ENCODE measurements at places on chromosomes 4 and X. TPM values are rescaled to one million over a fixed set of nuclear protein-coding genes. Genes with fewer than 3 reads are reported as not detected.

Gene SEC24B
- 39.6 TPM for total RNA-seq

Gene TCEAL5
- 0.26 TPM for total RNA-seq

Gene SLITRK4
- total RNA-seq = not detected

Gene SERPINA7
- not detected for total RNA-seq

DNA sequence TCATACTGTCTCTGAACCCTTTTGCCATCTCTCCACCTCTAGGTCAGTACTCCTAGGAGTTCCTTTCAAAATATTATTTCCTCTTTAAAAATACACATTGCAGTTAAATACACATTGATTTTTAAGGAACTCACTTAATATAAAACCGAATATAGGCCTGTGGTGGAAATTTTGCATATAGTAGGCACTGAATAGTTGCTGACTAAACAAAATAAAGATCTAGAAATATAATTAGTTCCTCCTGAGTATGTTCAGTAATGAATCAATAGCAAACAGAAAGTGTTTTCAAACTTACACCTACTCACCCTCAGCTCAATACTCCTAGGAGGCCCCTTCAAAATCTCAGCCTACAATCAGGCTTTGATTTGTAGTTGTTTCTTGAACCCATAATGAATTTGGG is 61.5 kb downstream of the IGSF1 start:
- peaks cover 36% of the 10 kb centered on the region for H3K27me3 ChIP-seq
- DNase-seq = no peak
- H3K4me3 ChIP-seq = no peak overlapping the region
- no peak overlapping the region for H3K27ac ChIP-seq
- H3K4me1 ChIP-seq = no peaks in the 10 kb centered on the region
- H3K36me3 ChIP-seq = no peaks in the 10 kb centered on the region

- no peak overlapping the region for H3K27ac ChIP-seq
- no peak overlapping the region for H3K4me3 ChIP-seq
- no peaks in the 10 kb centered on the region for H3K4me1 ChIP-seq
- H3K27me3 ChIP-seq = no peaks in the 10 kb centered on the region
- no peak for DNase-seq
These were observed 19.0 kb downstream of the USP53 start for GRCh38 chr4:119231491-119231890.

DNA sequence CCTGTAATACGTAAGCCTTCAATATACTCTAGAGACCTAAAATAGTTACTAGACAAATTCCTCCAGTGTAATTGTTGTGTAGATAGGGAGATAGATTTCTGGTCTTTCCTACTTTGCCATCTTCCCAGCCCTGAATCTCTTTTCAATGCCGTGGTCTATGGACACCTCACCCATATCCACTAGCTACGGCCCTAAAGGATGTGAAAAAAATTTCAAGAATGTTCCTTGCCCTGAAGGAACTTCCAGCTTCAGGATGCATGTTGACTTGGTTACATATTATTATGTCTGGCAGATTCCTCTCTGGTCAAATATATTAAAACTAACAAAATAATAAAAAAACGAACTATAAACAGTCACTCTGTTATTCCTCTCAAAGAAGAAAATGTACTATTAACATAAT is 52.4 kb upstream of the TSPAN5 start:
- no peak overlapping the region for H3K27ac ChIP-seq
- H3K4me3 ChIP-seq = no peak overlapping the region
- DNase-seq = no peak
- H3K36me3 ChIP-seq = no peaks in the 10 kb centered on the region

DNA sequence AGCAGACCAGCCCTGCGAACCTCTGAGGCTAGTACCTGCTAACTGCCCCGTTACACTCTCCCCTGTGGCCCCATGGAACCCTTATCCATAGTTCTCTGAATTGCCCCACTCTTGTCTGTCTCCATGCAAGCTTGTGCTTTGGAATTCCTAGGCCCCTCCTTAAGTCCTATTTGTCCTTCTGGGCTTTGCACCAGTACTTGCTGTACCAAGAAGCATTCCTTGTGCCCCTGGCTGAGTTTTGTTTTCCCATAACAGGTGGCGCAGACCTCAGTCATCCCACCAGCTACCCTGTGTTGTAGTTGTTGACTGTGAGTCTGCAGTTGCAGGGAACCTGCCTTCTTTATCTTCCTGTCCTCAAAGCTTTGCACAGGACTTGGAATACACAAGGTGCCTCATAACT is 147.9 kb downstream of the AMMECR1 start:
- no peak overlapping the region for H3K4me3 ChIP-seq
- H3K27ac ChIP-seq = no peak overlapping the region
- DNase-seq = no peak
- H3K36me3 ChIP-seq = no peaks in the 10 kb centered on the region
- no peaks in the 10 kb centered on the region for H3K4me1 ChIP-seq

GRCh38 chr4:41043465-41043864 is 170.9 kb downstream of the APBB2 start:
- H3K36me3 ChIP-seq = no peaks in the 10 kb centered on the region
- no peaks in the 10 kb centered on the region for H3K27me3 ChIP-seq
- no peak overlapping the region for H3K4me3 ChIP-seq

DNA sequence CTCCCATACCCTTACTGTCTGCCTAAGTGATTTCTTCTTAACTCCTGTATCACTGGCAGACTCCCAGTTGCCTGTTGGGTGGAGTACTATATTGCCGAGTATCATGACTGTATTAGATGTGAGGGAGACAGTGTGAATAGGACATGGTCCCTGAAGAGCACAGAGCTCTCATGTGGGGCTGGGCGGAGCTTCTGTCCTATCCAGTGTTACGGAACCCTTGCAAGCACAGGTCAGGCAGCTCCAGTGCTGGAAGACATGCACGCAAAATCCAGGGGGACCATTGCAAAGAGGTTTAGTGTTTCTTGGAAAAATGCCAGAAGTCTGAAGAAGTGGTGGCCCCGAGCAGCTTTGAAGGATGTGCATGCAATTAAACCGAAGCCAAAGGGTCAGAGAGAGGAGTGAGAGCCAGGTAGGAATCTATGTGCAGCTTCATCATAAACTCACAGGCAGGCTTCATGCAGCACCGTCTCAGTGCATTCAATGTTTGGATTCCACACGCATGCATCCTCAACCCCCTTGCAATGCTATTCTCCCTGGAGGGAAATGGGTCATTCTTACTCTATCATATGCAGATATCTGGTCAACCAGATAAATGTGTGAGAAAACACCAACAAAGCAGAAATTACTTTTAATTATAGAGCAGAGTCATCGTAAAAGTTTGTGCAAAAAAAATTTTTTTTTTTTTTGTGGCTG is 49.7 kb upstream of the DHRSX start:
- no peaks in the 10 kb centered on the region for H3K27me3 ChIP-seq
- no peaks in the 10 kb centered on the region for H3K36me3 ChIP-seq
- no peak for DNase-seq
- no peak overlapping the region for H3K27ac ChIP-seq

GRCh38 chr4:89007338-89007939 is 49.5 kb downstream of the FAM13A start:
- H3K27me3 ChIP-seq = no peaks in the 10 kb centered on the region
- no peak overlapping the region for H3K27ac ChIP-seq
- H3K4me1 ChIP-seq = no peaks in the 10 kb centered on the region
- no peaks in the 10 kb centered on the region for H3K36me3 ChIP-seq
- no peak overlapping the region for H3K4me3 ChIP-seq

GRCh38 chr4:6926681-6927478 is 17.3 kb downstream of the TBC1D14 start:
- no peak overlapping the region for H3K27ac ChIP-seq
- H3K4me1 ChIP-seq = peaks cover 7% of the 10 kb centered on the region
- no peaks in the 10 kb centered on the region for H3K27me3 ChIP-seq
- H3K36me3 ChIP-seq = peaks cover 15% of the 10 kb centered on the region
- DNase-seq = peak; percentile 54

- H3K4me1 ChIP-seq = no peaks in the 10 kb centered on the region
- H3K27me3 ChIP-seq = no peaks in the 10 kb centered on the region
- DNase-seq = no peak
- no peak overlapping the region for H3K27ac ChIP-seq
These were observed 534.6 kb upstream of the FAM241A start for GRCh38 chr4:111610681-111611080.

- H3K36me3 ChIP-seq = no peaks in the 10 kb centered on the region
- H3K4me1 ChIP-seq = no peaks in the 10 kb centered on the region
- H3K4me3 ChIP-seq = no peak overlapping the region
- no peak overlapping the region for H3K27ac ChIP-seq
- DNase-seq = no peak
These were observed 103.8 kb upstream of the SORBS2 start for GRCh38 chr4:185915817-185916216.

DNA sequence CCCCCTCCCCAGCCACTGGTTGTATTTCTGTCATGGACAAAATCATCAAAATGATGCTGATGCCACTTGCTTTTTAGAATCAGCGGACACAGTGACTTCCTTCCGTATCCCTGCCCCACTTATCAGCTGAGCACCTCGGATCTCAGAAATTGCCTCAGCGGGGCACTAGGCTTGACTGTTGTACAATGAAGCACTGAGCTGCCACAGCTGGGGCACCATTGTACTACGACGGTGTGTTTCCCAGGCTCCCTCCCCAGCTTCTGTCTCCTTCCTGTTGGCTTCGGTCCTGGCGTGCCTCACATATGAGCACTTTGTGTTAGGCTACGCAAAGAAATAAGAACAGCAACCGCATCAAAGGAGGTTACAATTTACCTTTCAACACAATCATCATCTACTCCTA is 82.4 kb downstream of the F11 start:
- no peaks in the 10 kb centered on the region for H3K4me1 ChIP-seq
- DNase-seq = no peak
- no peak overlapping the region for H3K27ac ChIP-seq
- no peaks in the 10 kb centered on the region for H3K27me3 ChIP-seq

- no peak for DNase-seq
- H3K36me3 ChIP-seq = no peaks in the 10 kb centered on the region
- H3K4me3 ChIP-seq = no peak overlapping the region
- H3K4me1 ChIP-seq = peaks cover 5% of the 10 kb centered on the region
- no peaks in the 10 kb centered on the region for H3K27me3 ChIP-seq
- H3K27ac ChIP-seq = no peak overlapping the region
These were observed 2.7 kb downstream of the TMEM255A start for GRCh38 chrX:120308558-120308957.

DNA sequence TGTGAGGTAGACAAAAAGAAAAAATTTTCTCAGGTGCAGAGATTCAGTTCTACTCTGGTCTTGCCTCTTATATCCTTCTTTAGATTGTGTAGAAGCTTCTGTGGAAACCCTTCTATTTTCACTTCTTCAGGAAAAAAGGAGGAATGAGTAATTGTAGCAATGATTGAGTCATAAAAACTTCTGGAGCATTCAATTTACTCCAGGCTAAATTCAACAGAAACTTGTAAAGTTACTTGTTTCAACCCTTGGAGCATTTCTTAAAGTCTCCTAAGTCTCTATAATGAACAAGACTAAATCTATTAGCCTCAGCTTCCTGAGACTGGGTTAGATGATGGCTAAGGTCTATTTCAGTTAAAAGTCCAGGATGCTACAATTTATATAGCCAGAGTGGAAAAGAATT is 29.9 kb downstream of the BOD1L1 start:
- H3K36me3 ChIP-seq = peaks cover 36% of the 10 kb centered on the region
- no peak for DNase-seq
- no peaks in the 10 kb centered on the region for H3K4me1 ChIP-seq

GRCh38 chr4:186596346-186596745 is 41.0 kb upstream of the MTNR1A start:
- peaks cover 48% of the 10 kb centered on the region for H3K36me3 ChIP-seq
- H3K4me1 ChIP-seq = no peaks in the 10 kb centered on the region
- H3K27me3 ChIP-seq = no peaks in the 10 kb centered on the region

DNA sequence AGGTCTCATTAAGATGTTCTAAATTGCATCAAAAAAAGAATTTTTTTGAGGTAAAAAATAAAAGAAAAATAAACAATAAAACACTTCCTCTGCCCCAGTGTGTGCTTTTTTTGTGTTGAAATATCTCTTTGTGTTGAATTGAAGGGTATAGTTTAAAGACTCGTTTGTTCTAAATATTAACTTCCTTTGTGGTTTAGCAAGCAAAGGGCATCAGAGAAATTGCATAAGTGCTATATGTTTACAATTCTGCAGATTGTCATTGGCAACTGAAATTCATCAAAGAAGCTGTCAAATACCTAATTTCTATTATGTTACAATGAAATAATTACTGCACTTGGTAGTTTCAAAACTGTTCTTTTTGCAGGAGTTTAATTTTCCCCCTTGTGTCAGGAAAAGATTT is 260.5 kb downstream of the DKK2 start:
- no peaks in the 10 kb centered on the region for H3K4me1 ChIP-seq
- no peaks in the 10 kb centered on the region for H3K36me3 ChIP-seq
- H3K27ac ChIP-seq = no peak overlapping the region
- H3K27me3 ChIP-seq = no peaks in the 10 kb centered on the region
- DNase-seq = peak; percentile 11

DNA sequence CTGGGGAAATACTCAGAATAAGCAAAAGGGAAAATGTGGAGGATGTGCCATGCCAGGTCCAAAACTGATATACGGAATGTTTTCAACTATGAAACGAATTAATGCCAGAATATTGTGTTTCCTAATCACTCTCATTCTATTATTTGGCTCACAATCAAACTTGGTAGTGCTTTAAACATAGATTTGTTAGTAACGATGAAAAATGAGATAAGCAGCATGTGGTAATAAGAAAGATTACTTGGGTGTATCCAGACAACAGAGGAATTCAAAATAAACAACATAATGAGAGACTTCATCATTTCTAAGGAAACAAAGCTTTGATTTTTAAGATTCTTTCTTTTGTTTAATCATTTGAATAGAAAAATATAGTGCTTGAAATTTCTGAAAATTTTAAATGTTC is 237.3 kb downstream of the TACR3 start:
- DNase-seq = no peak
- H3K4me3 ChIP-seq = no peak overlapping the region
- H3K27me3 ChIP-seq = no peaks in the 10 kb centered on the region
- no peak overlapping the region for H3K27ac ChIP-seq

DNA sequence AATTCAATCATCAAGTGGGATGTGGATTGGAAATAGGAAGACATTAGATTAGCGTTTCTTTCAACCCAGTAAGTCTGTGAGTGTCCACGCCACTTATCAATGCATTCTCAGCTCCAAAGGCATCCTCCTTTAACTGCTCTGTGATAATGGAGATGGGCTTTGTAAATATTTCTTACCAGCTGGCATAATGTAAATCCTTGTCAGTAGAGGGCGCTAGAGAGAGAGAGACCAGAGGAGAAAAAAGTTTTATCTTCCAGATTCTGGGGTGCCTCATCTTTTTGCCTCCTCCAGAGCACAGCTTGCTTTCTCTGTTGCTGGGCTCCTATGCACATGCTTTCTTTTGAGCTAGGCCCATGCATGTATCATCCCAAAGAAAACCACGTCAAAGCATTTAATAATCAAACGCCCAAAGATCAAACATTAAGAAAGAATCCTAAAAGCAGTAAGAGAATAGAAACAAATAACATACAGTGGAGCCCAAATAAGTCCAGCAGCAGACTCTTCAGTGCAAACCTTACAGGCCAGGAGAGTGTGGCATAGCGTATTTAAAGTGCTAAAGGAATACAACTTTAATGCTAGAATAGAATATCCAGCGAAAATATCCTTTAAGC is 9.6 kb upstream of the MTMR1 start:
- no peaks in the 10 kb centered on the region for H3K4me1 ChIP-seq
- no peak overlapping the region for H3K4me3 ChIP-seq
- peak; percentile 72 for DNase-seq
- H3K27me3 ChIP-seq = no peaks in the 10 kb centered on the region
- H3K27ac ChIP-seq = no peak overlapping the region

- peaks cover 7% of the 10 kb centered on the region for H3K4me1 ChIP-seq
- H3K27me3 ChIP-seq = no peaks in the 10 kb centered on the region
- peak; percentile 47 for DNase-seq
- H3K4me3 ChIP-seq = no peak overlapping the region
These were observed 79.4 kb downstream of the NLGN4X start for GRCh38 chrX:6149060-6149872.

Data from A673 (cell line).